ENCODE measurements at places on chromosomes 1 and 21.

GRCh38 chr21:45833414-45833813, 148.2 kb upstream of the COL6A1 start:
- DNase-seq, result no peak

GRCh38 chr1:228781161-228781808, 46.0 kb downstream of the RHOU start:
- DNase-seq, result no peak

DNA sequence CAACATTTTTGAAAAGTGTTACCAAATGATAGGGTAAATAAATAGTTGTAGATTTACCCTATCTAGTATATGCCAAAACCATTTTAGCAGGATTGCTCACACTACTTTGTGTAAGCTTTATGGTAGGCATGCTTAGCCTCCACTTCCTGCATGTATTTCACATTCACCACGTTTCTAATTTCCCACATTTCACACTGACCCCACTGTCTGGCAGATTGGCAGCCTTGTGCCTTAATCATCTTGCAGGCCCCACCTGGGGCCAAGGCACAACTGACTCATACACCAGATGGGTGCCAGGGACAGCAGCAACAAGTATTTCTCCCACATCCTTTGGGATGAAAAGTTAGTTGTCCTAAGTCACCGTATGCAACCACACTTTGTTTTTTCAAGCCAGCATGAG, 21.2 kb upstream of the CENPF start:
- DNase-seq, result peak; percentile 41

GRCh38 chr21:27023186-27023585, 56.3 kb upstream of the ADAMTS5 start:
- DNase-seq, result no peak

- DNase-seq, result no peak
Observed at GRCh38 chr1:209250861-209251636, 332.5 kb upstream of the CAMK1G start.

DNA sequence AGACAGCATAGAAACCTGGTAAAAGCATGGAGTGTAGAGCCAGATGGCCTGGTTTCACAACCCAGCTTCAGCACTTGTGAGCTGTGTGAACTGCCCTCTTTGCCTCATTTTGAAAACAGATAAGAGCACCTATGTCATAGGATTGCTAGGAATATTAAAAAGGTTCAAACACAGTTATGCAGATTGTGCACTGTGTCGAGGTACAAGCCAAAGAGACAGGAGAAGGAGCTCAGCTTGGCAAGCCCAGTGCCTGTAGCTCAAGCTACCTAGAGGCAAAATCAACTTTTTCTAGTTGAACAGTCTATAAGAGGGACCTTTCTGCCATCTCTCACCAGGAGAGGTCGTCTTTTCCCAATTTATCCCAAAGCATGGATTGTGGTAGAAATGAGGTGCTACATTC, 5.0 kb downstream of the CHODL start:
- peak; percentile 3 for DNase-seq

DNA sequence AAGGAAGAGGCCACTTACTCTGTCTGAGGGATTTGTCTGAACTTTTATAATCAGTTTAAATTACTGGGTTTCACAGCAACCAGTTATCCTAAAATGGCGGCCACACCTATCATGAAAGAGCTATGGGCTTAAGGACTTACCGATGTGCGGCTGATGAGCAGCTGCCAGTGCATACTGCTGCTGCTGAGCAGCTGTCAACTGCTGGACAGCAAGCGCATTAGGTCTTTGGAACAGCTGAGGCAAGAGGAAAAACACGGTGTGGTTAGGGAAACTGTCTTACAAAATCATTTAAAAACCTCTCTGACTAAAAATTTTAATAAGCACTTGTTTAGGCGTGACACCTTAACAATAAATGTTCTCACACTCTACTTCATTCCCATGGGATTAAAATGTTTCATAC, 72.6 kb upstream of the SDC3 start:
- DNase-seq, result no peak

- peak; percentile 69 for DNase-seq
Observed at GRCh38 chr1:19361611-19362147, 49.6 kb downstream of the SLC66A1 start.

- DNase-seq, result no peak
Observed at GRCh38 chr21:38258521-38259485, 2.0 kb downstream of the KCNJ15 start.

DNA sequence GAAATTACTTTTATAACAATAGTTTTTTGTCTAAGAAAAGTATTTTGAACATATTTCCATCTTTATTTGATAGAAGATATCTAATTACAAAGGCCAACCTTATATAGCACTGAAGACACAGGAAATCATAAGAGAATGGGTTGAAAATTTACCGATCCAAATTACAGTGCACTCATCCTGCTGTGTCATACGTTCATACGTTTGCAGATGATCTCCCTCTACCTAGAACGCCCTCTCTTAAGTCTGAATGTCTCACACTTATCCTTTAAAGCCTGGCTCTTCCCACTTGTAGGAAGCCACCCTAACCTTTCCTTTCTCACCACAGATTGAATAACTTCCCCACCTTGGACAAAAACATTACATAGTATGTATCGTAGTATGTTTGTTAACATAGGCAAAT, 9.3 kb downstream of the ASH1L start:
- no peak for DNase-seq

- no peak for DNase-seq
Observed at GRCh38 chr21:20617130-20617529, 381.1 kb upstream of the NCAM2 start.

- peak; percentile 37 for DNase-seq
Observed at GRCh38 chr1:221203224-221204054, 324.2 kb downstream of the HLX start.

DNA sequence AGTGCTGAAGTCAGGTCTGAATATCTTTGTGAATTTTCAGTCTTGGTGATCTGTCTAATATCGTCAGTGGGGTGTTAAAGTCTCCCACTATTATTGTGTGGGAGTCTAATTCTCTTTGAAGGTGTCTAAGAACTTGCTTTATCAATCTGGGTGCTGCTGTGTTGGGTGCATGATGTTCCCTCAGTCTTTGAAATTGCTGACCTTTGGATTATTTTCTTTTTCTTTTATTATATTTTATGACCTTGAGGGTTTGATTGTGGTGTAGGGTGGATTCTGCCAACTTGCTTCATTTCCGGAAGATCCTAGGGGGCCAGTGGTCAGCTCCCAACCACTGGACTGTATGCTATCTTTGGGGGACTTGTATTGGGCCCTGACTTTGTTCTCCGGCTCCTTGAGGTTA, 415.3 kb downstream of the USP25 start:
- no peak for DNase-seq

- DNase-seq, result peak; percentile 37
Observed at GRCh38 chr1:202697038-202697437, 13.2 kb downstream of the SYT2 start.

GRCh38 chr21:35905096-35905962, 155.0 kb downstream of the SETD4 start:
- no peak for DNase-seq

DNA sequence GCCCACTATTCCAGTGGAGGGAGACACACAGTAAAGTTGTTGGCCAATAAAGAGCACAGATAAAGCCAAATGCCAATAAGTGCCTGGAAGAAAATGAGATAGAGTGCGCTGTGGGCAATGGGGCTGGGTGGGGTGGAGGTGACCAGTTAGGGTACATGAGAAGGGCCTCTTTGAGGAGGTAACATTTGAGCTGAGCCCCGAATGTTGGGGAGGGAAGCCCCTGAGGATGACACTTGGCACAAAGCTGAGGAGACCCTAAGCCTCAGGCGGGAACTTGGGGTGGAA, 979 bp downstream of the S100A9 start:
- DNase-seq, result no peak

- no peak for DNase-seq
Observed at GRCh38 chr1:155261493-155261851, 688 bp downstream of the SCAMP3 start.
